ENCODE measurements at places on chromosomes 16 and 17. TPM values are rescaled to one million over a fixed set of nuclear protein-coding genes. Genes with fewer than 3 reads are reported as not detected.

The LRRC37A gene
- total RNA-seq: not detected

The CACNB1 gene
- 6.1 TPM for total RNA-seq

The CDH8 gene
- not detected for total RNA-seq

The TAT gene
- not detected for total RNA-seq

The NOTUM gene
- not detected for total RNA-seq

The SLC43A2 gene
- 2.9 TPM for total RNA-seq

The RAD51C gene
- total RNA-seq: 17.5 TPM

The KLHL11 gene
- total RNA-seq: 11.2 TPM

The FAM117A gene
- total RNA-seq: 4.6 TPM

The SLX4 gene
- total RNA-seq: 2.2 TPM

The EME2 gene
- total RNA-seq: 3.9 TPM

The ACSM2A gene
- not detected for total RNA-seq

The ZNF469 gene
- total RNA-seq: 11.7 TPM

The TBX21 gene
- not detected for total RNA-seq

The B9D1 gene
- total RNA-seq: 12.8 TPM

The FBXO39 gene
- total RNA-seq: not detected

The SARM1 gene
- total RNA-seq: 15.6 TPM

The LRRC37A3 gene
- 4.5 TPM for total RNA-seq

The AP2B1 gene
- total RNA-seq: 43.6 TPM

The SULT1A1 gene
- total RNA-seq: 47.4 TPM

The G6PC1 gene
- total RNA-seq: not detected

The ADAMTS18 gene
- 0.82 TPM for total RNA-seq

The TERB1 gene
- not detected for total RNA-seq

The MAPT gene
- total RNA-seq: 2.1 TPM

The MEIOC gene
- total RNA-seq: not detected

The PRR11 gene
- total RNA-seq: 41.4 TPM

The BCKDK gene
- 51.4 TPM for total RNA-seq

The DHRS11 gene
- 2.6 TPM for total RNA-seq

The TBC1D3E gene
- not detected for total RNA-seq

The OR2C1 gene
- not detected for total RNA-seq

The GSDMA gene
- not detected for total RNA-seq

The AKAP10 gene
- 15.2 TPM for total RNA-seq

The KRT12 gene
- total RNA-seq: not detected

The PRSS8 gene
- total RNA-seq: 0.12 TPM

The ADCY9 gene
- total RNA-seq: 30.2 TPM

The PRR29 gene
- 3.8 TPM for total RNA-seq

The TBKBP1 gene
- total RNA-seq: 16.9 TPM

Data from pericardium fibroblast (primary cell).